ENCODE measurements at places on chromosomes 12 and 14.

GRCh38 chr12:71354871-71355270 is 84.7 kb upstream of the LGR5 start:
- DNase-seq, result no peak

- DNase-seq, result no peak
Observed at GRCh38 chr14:23009483-23009938, 432 bp downstream of the C14orf93 start.

- no peak for DNase-seq
Observed at GRCh38 chr12:48002414-48002730, 1.9 kb downstream of the COL2A1 start.

GRCh38 chr12:21666722-21667121 is 9.1 kb upstream of the LDHB start:
- DNase-seq, result no peak

- DNase-seq, result no peak
Observed at GRCh38 chr12:49195736-49196135, 6.9 kb upstream of the TUBA1A start.

- DNase-seq, result no peak
Observed at GRCh38 chr12:47014474-47014873, 64.9 kb upstream of the PCED1B start.

DNA sequence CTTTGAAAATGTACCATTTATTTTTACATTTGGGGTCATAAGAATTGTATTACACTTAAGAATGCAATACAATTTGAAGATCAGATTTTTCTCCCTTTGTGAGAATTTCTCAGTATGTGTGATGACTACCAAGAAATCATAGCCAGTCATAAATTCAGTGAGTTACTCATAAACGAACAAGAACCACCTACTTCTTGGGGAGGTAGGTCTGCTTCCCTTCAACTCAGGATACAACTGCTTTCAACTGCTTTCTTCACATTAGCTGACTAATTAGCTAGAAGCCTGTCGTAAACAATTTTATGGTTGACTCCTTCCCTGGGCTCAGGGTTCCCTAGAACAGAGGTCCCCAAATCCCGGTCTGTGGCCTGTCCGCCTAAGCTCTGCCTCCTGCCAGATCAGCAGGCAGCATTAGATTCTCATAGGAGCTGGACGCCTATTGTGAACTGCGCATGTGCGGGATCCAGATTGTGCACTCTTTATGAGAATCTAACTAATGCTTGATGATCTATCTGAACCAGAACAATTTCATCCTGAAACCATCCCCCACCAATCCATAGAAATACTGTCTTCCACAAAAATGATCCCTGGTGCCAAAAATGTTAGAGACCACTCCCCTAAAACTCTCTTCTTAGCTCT is 3.7 kb downstream of the ANG start:
- DNase-seq, result no peak

GRCh38 chr12:75888874-75889613 is 142.5 kb downstream of the PHLDA1 start:
- DNase-seq, result no peak

DNA sequence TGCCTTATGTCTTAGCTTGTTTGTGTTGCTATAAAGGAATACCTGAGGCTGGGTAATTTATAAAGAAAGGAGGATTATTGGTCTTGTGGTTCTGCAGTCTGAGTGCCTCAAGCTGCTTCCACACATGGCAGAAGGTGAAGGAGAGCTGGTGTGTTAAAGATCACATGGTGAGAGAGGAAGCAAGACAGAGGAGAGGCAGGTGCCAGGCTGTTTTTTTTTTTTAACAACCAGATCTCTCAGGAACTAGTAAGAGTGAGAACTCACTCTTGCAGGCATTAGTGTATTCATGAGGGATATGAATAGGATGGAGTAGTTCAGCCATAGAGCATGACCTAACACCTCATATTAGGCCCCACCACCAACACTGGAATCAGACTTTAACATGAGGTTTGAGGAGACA is 123.4 kb downstream of the CMAS start:
- no peak for DNase-seq

DNA sequence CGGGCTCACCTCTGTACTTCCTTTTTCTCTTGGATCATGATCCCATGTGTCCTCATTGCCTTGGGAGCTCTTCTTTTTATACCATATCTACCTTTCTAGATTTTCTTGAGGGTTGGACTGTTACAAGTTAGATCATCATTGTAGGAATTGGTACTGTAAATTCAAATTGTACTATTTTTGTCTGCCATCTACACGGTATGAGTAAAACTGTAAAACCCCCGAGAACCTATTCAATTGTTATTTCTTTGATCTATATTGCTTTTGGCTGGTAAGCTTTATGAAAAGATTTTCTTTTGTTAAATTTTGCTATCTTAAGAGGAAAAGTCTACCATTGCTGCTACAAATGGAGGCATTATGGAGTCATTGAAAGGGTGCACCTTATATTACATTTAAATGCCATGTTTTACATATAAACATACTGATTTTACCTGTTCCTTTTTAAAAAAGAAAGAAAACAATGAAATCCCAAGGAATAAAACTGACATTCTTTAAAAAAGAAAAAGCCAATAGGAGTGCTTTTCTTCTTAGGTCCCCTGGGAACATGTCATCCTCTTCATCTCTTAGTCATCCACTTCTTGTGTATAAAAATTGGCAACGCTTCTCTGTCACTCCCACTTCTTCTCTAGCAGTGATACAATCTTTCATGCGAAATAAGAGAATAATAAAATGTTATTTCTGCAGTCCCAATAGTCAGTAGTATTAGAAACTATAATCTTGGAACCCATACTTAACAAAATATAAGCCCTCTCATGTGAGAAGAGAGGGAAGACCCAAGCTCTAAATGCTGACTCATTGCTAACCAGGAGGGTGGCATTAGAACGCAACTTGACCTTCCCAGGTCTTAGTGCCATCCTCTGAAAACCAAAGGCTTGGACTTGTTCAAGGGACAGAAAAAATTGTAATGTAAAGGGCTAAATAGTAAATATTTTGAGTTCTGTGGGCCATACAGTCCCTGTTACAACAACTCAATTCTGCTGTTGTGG is 20.4 kb downstream of the RGS6 start:
- DNase-seq, result no peak

GRCh38 chr12:93087840-93088610 is 158.9 kb upstream of the EEA1 start:
- DNase-seq, result no peak

DNA sequence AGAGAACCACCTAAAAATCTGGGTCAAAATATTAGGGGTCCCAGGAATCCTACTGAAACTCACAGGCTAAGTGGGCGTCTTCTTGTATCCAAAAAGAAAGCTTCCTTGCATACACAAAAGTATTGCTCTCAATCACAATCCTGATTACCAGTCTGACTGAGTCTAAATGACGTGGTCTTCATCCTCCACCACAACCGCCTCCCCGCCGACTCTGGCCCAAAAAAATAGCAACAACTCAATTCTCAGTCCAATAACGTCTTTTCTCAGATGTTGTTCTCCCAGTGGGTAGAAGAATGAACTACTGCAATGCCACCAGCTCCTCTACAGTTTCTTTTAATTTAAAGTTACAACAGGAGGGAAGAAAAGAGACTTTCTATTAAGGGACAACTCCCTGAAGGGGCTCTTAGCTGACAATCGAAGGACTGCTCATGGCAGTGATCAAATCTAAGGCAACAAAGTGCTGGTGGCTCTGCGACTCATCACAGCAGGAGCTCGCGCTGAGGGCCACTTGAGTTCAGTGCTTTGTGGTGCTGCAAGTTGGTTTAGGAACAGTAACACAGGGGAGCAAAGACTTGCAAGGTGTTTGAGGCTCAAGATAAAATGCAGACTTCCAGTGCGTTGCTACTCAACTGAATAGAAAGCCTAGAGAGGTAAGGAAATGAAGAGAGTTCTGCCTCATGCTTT is 394.1 kb downstream of the BCAT1 start:
- DNase-seq, result no peak
